ENCODE measurements at places on chromosomes 5 and 9.

GRCh38 chr9:16368237-16369087 is 502.0 kb downstream of the BNC2 start:
- no peak for DNase-seq

DNA sequence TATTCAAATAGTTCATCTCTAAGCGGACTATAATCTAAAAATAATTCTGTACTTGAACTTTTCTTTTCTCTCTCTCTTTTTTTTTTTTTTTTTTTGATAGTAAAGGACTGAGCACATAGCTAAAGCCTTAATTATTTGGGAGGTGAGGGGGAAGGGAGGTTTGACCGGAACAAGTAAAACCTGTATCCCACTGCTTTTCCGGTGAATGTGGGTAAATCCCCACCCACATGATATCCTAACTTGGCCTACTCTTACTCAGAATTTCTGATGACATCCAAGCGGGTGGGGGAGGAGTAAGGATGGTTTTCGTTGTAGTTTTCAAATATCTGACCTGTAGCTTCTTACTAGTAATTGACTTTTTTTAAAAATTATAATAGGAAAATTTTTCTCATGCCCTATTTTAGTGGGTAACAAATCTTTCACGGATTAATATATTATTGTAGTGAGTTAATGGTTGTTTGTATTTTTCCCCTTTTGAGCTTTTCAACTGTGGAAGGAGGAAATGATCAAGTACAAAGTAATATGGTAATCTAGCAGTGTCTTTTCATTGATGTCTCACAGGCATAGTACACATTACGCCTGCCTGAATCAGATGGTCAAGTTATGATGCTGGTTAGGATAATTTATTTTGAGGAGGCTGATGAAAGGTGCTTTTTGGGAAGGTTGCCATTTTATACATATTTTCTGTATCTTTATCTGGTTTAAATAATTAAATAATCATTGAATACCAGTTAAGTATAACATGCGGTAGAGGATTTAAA is 2.2 kb upstream of the ELL2 start:
- peak; percentile 50 for DNase-seq

DNA sequence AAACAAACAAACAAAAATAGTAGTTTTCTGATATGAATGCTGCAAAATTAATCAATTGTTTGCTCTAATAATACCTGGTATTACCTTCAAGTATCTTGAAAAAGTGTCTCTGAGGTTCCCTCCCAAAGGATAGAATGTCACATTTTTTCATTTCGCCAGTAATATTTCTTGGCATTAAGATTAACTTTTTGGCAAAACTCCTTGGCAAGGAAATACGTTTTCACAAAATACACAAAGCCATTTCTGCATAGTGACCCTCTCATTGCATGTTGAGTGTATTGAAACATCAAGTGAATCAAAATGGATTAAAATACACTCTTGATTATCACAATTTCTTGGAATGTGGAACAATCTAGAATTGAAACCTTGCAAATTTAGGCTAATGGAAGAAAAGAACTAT is 230.5 kb downstream of the ATPSCKMT start:
- no peak for DNase-seq

GRCh38 chr5:94691949-94692348 is 73.5 kb downstream of the SLF1 start:
- no peak for DNase-seq

DNA sequence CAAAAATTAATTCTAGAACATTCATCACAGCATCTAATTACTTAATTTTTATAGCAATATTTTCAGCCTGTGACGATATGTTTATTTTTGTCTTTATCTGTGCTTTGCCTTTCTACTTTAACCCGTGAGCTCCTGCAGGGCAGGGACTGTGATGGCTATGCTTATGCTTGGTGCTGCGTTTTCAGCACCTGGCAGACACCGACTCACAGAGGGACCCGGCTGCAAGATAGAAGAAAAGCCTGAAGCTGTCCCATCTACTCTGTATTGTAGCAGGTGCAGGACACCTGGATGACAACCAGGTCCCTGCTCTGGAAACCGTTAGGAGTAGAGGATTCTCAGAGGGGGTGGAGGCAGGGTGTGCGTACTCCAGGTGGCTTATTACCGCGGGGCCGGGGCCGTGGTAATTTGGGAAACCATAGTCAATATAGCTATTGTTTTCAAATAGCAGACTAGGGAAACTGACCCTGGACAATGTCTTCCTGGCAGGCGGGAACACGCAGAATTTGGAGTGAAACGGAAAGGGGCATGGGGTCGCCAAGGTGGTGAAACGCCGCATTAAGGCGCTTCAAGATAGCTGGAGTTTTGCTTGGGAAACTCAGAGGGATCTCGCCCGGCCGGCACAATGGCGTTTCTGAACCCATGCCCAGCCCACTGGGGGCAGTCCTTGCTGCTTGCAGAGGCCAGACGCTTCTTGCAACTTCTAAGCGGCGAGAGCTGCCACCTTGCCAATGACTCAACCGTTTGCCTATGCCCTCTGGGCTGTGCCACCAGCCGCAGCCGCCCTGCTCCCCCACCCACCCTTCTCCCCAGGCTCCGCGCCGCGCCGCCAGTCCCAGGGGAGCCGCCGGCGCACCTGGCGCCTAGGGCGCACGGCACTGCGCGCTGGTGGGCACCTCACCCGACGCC is 140.1 kb upstream of the PALM2AKAP2 start:
- DNase-seq, result no peak

DNA sequence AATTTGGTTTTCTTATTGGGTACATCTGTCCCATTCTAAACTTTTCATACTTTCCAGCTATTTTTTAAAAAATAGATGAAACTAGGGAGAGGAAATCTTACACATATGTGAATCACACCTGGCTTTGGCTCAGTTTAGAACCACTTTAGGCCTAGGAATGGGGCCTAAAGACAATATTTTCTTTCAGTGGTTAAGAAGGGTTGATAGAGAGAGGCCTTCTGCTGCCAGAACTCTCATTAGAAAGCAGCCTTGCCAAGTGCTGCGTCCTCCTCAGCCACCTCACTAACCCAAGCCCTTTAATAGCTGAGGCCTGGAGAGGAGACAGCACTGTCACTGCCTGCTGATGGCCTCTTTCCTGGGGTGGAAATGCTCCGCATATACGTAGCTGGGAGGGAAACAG is 167.5 kb downstream of the SAXO1 start:
- DNase-seq, result no peak

GRCh38 chr5:14452685-14453454 is 128.7 kb upstream of the OTULINL start:
- DNase-seq, result no peak

GRCh38 chr5:102278231-102278630 is 17.9 kb downstream of the SLCO4C1 start:
- no peak for DNase-seq

GRCh38 chr5:155620821-155621410 is 607.4 kb downstream of the KIF4B start:
- DNase-seq, result no peak

- no peak for DNase-seq
These were observed 72.4 kb upstream of the ZNF622 start for GRCh38 chr5:16538006-16538405.

GRCh38 chr9:120862452-120862851 is 14.5 kb downstream of the PHF19 start:
- DNase-seq, result no peak

DNA sequence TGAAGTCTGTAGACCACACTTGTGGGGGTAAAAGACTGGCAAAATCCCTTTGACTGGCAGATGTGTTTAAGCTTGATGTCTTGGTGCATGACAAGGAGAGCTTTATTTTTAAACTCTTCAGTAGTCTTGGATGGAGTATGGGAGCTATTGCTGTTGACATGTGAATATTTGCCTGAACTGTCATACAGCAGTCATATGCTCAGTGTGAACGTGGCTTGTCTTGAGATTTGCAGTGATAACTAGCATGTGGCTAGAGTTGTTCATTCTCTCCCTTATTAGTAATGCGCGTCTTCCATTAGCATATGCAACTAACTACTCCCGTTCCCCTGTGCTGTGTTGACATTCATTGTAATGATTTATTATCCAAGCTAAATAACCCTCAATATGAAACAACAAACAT is 523.6 kb upstream of the WWC1 start:
- DNase-seq, result no peak

GRCh38 chr9:122214507-122214906 is 14.2 kb downstream of the LHX6 start:
- DNase-seq, result no peak

DNA sequence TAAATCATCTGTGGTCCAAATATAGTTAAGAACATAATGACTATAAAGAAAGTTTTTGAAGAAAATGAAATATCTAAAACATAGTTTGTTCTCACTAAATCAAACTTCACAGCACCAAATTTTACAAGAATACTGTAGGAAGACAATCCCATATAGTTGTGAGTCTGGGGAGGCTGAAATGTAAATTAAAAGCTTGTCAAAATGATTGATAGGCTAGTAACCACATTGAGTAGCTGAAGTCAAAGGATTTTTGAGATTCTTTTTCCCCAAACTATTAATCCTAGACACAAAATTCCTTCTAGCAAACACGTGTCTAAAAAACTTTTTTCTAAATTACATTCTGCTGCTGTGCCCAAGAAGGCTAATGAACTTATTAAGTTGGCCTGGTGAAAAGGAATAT is 13.0 kb downstream of the BHMT start:
- DNase-seq, result no peak

GRCh38 chr5:99102073-99102697 is 173.4 kb upstream of the CHD1 start:
- DNase-seq, result no peak

DNA sequence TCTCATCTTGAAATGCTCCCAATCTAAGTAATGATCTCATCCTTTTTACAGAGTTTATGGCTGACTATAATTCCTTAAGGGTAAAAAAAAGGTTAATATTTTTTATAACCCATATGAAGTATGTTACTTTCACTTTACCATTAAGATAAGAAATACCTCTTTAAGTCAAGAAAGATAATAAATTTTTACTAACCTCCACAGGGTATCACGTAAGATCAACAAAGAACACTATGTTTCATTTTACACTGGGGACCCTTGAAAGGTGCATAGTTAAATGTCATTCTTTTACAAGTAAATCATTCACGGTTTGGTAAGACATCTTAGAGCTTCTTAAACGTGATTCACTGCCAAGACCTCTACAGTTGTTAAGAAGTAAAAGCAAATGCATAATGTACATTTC is 472.7 kb upstream of the CDH9 start:
- DNase-seq, result no peak

GRCh38 chr5:170275376-170275994 is 22.1 kb downstream of the LCP2 start:
- DNase-seq, result no peak

DNA sequence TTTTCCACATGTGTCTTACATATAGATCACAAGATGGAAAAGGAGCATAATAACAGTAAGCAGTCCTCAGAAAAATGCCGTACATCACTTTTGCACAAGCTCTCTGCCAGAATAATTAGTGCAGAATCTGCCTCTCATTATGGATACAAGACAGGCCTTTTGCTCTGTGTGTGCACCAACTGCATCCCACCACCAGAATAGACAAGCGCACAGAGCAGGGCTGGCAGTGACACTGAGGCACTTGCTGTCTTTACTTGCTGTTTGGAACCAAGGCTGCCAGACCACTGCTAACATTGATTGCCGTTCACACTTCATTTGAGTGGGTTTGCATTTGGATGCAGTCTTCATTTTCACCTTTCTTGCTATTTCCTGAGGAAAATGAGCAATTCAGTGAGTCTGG is 741.3 kb downstream of the TLE1 start:
- DNase-seq, result no peak

GRCh38 chr9:127182901-127183746 is 60.7 kb upstream of the ANGPTL2 start:
- no peak for DNase-seq

DNA sequence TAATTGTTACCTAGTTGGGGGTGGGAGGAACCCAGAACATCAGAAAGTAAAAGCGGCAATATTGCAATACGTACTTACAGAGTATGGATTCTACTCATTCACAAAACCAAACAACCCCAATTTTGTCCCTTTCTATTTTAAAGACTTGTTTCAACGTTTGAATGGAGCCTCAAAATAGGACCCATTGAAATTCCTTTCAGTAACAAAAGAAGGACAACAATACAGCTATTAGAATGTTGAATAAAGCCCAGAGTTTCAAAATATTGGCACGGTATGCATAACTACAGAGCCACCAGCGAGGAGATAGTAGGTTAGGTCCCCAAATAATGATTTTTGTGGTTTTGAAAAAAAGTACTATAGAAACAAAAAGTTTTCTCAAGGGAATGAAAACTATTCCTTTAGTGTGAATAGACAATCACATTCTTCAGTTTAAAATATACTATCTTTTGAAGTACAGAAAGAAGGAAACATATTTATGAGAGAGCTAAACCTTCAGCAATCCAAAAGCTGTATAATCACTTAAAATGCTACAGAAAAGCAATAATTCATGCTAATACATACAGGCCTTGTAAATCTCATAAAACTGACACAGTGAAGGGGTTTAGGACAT is 235.5 kb downstream of the RFX3 start:
- DNase-seq, result no peak

- DNase-seq, result no peak
These were observed 715.5 kb downstream of the TLR4 start for GRCh38 chr9:118419676-118420075.

- no peak for DNase-seq
These were observed 106.3 kb upstream of the SSBP2 start for GRCh38 chr5:81856948-81857928.

GRCh38 chr5:133704411-133704810 is 92.1 kb upstream of the FSTL4 start:
- no peak for DNase-seq

GRCh38 chr9:15328946-15329345 is 21.9 kb upstream of the TTC39B start:
- DNase-seq, result no peak

- DNase-seq, result no peak
These were observed 7.6 kb downstream of the SHB start for GRCh38 chr9:38061326-38061977.

- DNase-seq, result no peak
These were observed 35.0 kb upstream of the FOXB2 start for GRCh38 chr9:76984486-76984885.

DNA sequence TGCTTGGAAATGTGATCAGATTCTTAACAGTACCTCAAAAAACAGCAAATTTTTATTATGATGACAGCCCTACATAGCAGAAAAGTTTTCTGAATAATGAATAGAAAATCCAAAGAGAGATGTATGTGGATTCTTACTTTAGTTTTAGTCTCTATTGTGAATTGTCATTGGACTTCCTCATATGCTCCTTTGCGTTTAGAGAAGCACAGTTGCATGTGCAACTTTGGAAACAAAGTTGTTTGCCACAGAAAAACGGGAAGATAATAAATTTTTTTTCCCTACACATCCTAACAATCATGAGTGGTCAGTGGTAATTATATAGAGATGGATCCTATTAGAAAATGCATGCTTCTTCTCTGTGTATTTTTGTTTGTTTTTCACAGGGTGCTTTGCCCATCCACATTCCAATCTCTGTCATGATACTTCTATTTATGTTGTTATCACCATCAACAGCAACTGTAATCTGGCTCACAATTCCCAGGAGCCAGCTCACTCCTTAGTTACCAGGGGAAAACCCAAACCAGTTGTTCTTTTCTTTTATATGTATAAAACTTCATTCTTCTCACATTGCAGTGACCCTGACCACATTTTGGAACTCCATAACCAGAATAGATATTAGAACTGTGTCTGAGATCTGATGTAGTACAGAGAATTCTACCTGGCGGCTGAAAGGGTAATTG is 118.7 kb downstream of the NDUFS4 start:
- DNase-seq, result no peak

GRCh38 chr5:180785794-180786221 is 16.8 kb downstream of the MGAT1 start:
- DNase-seq, result no peak
